HCEC 1CT (cell line): ENCODE measurements at places on chromosomes 4 and X.
A peak's percentile ranks its signal among the peaks of the same experiment; 100 is the strongest.

- DNase-seq, result no peak
These were observed 47.4 kb upstream of the PHOX2B start for GRCh38 chr4:41795796-41796385.

- no peak for DNase-seq
These were observed 1107.6 kb downstream of the C4orf33 start for GRCh38 chr4:130203571-130203970.

DNA sequence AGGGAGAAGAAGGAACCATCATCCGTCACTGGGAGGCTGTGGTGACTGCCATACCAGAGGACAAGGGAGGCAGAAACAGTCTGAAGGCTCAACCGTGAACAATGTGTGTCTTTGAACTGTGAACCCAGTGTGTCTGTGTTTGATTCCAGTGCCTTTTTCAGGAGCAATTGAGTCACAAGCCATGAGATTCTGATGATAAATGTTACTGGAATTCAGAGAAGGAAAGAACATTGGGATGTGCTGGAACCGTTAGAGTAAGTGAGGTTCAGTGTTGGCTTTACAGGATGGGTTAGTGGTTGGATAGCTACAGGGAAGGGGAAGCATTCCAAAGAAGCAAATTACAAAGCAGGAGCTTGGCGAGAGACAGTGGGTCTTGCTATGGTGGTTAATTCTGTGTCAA, 464.4 kb downstream of the TRIML1 start:
- DNase-seq, result peak; percentile 12

DNA sequence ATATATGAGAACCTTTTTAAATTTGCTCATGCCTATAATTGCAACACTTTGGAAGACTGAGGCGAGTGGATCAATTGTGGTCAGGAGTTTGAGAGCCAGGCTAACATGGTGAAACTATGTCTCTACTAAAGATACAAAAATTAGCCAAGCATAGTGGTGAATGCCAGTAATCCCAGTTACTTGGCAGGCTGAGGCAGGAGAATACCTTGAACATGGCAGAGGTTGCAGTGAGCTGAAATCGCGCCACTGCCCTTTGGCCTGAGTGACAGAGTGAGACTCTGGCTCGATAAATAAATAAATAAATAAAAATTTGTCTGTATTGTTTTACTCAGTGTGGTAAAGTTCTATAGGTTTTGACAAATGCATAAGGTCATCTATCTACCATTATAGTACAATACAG, 218.2 kb downstream of the ZC4H2 start:
- no peak for DNase-seq

DNA sequence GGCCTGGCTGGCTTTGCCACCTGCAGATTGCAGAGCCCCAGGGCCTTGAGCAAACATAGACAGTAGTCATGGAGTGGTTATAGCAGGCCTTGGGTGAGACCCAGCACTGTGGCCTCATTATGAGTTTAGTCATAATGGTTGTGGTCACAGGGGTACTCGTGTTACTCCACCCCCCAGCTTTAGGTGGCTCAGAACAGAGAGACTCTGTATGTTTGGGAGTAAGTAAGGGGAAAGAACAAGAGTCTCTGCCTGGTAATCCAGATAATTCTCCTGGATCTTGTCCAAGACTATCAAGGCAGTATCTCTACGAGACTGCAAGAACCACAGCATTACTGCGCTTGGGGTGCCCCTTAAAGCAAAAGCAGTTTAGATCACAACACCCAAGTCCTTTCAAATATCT, 62.3 kb upstream of the SCRG1 start:
- DNase-seq, result no peak

DNA sequence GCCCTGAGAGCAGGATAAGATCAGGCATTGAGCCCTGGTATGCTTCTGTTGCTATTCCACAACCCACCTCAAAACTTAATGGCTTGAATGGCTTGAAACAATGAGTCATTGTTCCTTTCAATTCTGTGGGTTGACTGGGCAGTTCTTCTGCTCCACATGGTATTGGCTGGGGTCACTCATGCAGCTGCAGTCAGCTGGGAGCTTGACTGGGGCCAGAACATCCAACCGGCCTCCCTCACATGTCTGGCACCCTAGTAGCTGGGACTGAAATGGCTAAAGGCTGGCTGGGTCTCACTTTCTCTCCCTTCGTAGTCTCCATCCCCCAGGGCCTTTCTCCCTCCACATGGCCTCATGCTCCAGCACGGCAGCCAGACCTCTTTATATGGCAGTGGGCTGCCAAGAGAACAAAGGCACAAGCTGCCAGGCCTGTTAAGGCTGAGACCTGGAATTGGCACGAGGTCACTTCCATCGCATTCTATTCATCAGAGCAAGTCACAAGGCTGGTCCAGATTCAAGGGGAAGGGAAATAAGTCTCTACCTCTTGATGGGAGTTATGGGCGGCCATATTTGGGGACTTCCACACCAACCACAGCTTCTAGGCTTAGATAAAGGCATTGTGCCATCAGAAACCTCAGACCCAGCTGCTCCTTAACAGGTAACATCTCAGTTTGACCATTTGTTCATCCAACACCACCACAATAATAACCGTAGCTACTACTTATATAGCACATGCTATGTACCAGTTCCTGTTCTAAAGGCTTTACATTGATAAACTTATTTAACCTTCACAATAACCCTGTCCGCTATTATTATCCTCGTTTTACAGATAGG, 159.7 kb upstream of the ATP6AP2 start:
- no peak for DNase-seq

DNA sequence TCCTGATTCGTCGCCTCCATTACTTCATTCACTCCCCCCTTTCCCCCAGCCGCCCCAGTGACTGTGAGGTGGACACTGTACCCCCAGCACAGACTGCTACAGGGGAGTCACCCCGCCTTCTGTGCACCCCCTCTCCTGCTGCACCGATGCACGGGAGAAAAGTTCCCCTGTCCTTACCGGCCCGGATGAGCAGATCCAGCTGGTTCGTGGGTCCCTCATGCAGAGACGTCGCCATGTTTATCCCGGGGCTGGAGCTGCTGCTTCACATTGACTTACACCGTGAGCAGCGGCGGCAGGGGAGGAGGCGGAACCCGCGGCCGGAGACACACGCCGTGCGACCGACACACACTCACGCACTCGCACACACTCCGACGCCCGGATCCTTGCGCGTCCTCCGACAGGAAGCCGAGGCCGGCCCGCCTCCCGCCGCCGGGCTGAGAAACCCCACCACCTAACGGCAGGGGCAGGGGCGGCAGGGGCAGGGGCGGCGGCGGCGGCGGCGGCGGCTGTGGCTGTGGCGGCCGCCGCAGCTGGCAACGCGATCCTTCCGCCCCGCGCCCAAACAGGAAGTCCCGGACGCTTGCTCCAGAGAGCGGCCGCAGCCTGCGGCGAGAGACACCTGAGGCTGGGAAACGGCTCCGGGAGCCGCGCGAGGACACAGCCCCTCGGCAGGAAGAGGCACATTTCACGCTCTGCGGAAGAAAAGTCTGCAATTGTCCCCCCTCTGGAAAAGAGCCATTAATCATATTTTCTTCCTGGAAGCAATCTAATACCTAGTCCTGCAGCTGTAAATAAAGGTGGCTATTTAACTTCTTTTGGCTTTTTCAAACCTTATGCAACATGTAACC, 68.6 kb downstream of the NOCT start:
- DNase-seq, result peak; percentile 86

DNA sequence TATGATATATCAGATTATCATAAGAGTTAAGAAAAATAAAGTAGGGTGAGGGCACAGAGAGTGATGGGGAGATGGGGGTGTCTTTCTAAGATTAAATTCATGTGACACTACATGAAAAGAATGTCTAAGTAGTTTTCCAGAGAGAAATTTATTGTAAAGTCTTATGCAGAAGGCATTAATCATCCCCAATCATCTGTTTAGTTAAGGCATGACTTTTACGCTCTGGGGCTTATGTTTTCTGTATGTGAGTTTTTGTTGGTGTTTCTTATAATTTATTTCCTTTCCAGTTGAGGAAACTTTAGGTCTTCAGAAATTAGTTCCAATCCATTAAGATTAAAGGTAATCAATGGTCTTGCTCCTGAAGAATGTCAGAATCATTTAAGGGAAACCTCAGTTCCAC, 383.0 kb upstream of the GALNT7 start:
- peak; percentile 43 for DNase-seq

GRCh38 chr4:83179205-83179604, 64.7 kb upstream of the PLAC8 start:
- no peak for DNase-seq

DNA sequence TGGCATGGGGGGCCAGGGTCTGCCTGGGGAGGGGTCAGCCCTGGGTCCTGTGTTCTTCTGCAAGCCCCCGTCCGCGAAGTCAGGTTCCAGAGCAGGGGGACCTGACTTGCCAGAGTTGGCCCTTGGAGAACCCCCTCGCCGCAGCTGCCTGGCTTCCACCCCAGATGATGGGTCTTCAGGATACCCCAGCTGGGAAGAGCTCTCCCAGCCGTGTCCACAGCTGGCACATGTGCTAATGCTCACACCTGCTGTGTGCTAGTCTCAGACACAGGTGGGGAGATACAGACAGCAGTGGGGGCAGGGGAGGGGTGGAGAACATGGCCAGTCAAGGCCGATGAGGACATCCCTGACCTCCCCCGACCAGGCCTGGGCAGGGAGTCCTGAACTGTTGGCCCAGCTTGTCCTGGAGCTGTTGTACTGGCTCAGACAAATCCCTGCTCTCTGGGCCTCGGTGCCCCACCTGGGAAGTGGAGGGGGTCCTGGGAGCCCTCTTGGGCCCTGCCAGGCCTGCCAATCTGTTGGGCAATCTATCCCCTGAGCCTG, 3.5 kb downstream of the ADRA2C start:
- DNase-seq, result no peak

GRCh38 chr4:176788248-176788647, 4.5 kb downstream of the VEGFC start:
- DNase-seq, result no peak

- peak; percentile 26 for DNase-seq
These were observed 15.8 kb upstream of the MAGEA4 start for GRCh38 chrX:151896734-151897474.

- DNase-seq, result no peak
These were observed 3.3 kb upstream of the HPGDS start for GRCh38 chr4:94345969-94346368.

DNA sequence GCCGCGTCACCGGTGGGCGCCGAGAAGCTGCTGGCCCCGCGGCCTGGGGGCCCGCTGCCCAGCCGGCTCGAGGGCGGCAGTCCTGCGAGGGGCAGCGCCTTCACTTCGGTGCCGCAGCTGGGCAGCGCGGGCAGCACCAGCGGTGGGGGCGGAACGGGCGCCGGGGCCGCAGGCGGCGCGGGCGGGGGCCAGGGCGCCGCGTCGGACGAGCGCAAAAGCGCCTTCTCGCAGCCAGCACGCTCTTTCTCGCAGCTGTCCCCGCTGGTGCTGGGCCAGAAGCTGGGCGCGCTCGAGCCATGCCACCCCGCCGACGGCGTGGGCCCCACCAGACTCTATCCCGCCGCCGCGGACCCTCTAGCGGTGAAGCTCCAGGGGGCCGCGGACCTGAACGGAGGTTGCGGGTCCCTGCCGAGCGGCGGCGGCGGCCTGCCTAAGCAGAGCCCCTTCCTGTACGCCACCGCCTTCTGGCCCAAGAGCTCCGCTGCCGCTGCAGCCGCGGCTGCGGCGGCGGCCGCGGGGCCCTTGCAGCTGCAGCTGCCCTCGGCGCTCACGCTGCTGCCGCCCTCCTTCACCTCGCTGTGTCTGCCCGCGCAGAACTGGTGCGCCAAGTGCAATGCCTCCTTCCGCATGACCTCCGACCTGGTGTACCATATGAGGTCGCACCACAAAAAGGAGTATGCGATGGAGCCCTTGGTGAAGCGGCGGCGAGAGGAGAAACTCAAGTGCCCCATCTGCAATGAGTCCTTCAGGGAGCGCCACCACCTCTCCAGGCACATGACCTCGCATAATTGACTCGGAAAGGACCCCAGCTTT, 5.6 kb downstream of the PRDM8 start:
- DNase-seq, result no peak

DNA sequence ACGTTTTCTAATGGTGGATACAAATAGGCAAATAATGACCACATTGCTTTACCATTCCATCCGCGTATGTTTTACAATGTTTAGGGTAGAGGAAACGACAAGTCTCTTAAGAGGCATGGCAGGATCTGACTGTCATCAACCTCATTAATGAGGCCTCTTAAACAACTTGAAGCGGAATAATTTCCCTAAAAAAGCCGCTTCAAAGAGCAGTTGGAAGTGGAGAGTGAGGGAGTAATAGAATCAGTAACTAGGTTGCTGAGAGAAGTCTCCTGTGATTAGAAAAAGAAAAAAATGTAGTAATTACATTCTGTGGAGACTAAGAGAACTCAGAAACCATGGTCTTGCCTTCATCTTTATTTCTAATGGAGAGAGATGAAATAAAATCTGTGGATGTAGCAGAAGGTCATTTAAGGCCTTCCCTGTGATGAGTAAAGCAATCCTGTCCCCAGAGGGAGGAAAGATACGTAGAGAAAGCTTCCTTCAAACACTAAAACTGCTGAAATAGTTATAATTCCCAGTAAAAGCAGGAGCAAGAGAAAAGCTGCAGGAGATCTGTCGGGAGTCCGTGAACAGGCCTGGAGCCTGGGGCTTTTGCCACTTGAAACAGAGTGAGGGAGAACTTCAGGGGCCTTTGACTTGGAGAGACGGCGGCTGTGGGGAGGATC, 11.1 kb upstream of the SEPSECS start:
- DNase-seq, result no peak

DNA sequence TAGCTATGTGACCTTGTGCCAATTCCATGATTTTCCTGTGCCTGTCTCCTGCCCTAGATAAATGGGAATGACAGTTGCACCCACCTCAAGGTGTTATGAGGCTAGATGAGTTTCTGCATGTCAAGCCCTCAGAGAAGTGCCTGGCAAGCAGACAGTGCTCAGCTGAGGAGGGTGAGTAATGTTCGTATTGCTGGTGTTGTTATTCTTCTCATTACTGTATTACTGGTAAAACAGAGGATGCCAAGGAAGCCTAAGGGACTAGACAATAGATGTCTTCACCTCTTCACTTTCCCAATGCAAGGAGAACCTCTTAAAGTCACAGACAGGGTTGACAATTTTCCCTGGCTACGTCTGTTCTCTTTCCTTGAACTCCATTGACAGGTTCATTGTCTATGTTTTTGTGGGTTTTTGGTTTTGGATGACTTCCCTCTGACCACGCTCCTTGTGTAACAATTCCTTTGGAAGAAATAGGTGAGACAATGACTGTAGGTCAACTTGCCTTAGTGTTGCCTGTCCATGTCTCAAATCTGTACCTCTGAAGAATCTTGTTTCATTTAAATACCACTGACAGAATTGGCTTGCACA, 19.2 kb downstream of the ETDC start:
- DNase-seq, result no peak

DNA sequence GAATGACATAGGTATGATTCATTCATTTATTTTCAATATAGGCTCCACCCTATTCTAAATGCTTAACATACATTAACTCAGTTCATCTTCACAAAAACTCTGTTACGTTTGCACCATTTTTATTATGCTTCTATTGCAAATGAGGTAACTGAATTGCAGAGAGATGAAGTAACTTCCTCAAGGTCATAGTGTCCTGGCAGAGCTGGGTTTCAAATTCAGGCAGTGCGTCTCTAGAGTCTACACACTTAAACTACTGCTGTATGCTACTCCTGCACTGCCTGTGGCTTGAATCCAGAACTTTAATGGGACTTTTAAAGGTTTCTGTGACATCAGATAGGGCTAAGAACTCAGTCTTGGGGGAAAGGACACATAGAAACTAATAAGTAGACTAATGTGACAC, 413.4 kb downstream of the UBE2NL start:
- no peak for DNase-seq

GRCh38 chr4:38860788-38861424, 4.3 kb upstream of the TLR6 start:
- peak; percentile 25 for DNase-seq
